ENCODE measurements at places on chromosomes 7 and 10.

DNA sequence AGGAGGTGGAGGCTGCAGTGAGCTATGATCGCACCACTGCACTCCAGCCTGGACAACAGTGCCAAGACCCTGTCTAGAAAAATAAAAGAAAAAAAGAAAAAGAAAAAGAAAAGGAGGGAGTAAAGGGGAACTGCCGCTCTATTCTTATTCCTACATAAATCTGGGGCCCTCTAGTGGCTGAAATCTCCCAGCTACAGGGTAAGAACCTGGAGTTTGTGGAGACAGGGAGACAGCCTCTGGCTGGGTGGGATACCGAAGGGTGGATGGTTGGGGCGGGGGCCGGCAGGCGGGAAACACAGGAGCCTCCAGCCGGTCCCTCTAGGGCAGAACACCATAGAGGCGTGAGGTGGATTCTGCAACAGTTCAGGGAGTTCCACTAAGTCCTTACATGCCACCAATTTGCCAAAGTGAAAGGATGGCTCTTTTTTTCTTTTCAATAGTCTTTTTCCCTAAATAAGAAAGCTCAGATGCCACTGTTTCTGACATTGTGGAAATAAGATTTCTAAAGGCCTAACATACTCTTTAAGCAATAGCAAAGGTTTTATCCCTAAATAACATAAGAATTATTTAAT lies 117.3 kb downstream of the SVIL start:
- DNase-seq: no peak

GRCh38 chr10:32949221-32949678 lies 8.8 kb downstream of the ITGB1 start:
- DNase-seq: no peak

DNA sequence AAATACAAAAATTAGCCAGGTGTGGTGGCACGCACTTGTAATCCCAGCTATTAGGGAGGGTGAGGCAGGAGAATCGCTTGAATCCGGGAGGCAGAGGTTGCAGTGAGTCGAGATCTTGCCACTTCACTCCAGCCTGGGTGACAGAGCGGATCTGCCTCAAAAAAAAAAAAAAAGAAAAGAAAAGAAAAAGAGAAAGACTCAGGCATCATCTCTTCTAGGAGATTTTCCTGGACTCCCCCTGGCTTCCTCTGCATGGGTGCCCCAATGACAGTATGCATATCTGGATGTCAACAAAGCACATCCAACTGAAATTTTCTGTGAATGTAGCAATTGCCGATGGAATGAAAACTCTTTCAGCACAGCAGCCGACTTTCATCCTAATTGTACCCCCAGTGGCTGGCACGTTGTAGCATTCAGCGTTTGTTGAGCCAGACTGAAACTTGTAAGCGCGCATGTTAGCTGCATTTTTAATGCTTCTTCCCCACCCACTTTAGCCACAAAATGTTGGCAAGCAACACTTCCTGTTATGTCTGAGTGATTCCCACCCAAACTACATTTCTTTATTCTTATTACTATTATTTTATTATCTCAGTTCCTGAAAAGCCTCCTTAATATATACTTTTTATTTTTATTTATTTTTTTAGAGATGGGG lies 70.2 kb downstream of the PRTFDC1 start:
- no peak for DNase-seq

DNA sequence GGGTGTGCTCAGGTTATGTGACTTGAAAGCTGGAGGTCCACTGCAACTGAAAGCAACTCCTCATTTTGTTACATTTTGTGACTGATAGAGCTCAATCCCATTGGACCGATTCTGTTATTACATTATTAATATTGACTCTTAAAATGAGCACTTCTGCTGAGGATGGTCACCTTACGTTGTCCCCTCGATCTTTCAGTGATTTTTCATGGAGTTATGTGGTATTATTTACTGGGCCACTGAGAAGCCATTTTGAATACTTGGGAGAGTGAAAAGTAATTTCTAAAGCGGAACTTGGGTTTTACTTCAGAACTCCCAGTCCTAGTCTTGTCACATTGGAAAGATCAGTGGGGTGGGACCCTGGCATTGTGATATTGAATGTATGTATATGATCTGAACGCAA lies 96.3 kb upstream of the FAM180A start:
- DNase-seq: no peak

GRCh38 chr10:24541239-24541753 lies 182.4 kb downstream of the ARHGAP21 start:
- no peak for DNase-seq

DNA sequence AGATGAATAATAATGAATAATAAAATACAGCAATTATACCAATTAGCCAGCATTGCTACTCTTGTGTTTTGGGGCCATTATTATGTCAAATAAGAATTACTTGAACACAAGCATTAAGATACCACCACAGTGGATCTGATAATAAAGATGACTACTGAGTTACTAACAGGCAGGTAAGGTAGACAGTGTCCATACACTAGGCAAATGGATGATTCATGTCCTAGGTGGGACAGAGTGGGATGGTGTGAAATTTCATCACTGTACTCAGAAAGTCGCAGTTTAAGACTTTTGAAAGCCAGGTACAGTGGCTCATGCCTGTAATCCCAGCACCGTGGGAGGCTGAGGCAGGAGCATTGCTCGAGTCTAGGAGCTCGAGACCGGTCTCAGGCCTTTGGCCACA lies 8.7 kb upstream of the UNC5B start:
- no peak for DNase-seq

DNA sequence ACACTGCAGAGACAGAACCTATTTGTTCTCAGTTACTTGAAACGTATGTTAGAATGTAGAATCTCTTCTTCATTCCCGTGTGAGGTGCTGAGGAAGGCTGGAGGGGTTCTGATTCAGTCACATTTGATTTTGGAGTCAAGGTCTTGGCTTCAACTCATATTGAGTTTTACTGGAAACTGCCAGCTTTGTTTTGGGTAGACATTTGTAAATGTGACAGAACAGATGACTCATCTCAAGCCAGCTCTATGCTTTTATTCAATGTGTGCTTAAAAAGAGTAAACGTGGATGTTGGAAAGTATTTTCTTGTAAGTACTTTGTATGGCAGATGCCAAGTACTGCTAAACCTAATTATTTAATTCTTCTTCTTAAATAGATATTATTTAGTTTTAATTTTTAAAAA lies 780.8 kb upstream of the C7orf33 start:
- no peak for DNase-seq

GRCh38 chr7:79452495-79453265 lies 787 bp downstream of the MAGI2 start:
- no peak for DNase-seq

DNA sequence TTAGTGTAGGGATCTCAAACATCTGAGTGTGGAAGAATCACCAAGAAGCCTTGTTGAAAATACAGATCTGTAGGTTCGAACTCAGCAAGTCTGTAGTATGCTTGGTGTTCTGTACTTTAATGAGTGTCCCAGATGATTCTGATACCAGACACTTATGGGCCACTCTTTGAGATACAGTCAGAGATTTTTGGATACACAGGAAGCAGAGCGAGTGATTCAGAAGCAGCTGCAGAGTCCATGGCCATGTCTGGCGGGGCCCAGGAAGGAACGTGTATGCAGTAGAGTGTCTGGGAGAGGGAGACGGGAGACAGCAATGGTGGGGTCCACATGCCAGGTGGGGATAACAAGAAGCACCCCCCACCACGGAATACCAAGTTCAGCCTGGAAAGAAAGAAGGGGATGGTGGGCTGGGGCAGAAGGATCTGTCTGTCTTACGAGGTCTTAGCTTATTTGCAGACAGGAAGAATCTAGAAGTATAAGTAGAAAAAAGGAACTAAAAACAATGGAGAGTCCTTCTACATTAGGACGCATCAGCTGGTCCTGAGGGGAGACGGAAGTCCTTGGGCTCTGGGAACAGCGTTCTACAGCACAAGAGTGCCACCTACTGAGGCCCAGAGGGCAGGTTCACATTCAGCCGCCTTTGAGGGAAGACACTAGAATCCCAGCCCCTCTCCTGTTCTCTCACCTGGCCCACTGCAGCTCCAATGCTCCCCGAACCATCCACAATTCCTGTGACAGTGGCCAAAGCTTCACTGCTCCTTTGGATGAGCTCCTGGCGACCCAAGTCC lies 55.4 kb downstream of the SLC37A3 start:
- no peak for DNase-seq

DNA sequence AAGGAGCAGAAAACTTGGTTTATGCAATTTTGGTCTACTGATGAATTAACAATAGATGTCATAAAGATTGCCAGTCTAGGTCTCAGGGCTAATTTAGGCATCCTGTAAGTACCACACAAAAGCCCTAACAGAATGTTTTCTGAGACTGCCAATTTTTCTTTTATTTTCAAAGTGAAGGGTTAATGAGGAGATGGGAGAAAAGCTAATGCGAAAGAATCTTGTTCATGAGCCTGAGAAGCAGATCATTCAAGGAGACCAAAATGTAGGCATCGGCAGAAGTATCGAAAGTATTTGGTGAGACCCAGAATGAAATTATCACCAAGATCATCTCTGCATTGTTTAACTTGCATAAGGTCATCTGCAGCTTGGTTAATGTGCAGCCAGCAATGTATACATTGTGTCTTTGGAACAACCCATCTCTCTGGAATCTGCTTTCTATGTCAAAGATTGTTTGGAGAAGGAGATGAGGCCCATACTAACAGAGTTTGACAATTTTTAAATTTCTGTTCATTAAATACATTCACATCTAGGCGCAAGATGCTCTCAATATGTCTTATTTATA lies 163.3 kb upstream of the GLI3 start:
- no peak for DNase-seq

DNA sequence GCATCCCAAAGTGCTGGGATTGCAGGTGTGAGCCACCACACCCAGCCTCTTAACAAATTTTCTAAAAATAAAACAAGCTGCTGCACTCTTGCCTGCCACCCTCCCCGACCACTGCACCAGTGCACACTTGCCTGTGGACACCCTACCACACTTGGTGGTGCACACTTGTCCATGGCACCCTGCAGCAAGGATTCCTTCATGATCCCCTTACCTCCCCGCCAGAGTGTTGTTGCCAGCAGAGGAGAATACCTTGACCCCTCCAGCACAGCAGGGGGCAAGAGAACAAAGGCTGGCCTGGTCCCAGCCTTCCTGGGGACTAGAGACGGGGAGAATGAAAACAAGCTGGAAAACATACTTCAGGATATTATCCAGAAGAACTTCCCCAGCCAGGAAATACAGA lies 65.9 kb upstream of the KCND2 start:
- DNase-seq: no peak

DNA sequence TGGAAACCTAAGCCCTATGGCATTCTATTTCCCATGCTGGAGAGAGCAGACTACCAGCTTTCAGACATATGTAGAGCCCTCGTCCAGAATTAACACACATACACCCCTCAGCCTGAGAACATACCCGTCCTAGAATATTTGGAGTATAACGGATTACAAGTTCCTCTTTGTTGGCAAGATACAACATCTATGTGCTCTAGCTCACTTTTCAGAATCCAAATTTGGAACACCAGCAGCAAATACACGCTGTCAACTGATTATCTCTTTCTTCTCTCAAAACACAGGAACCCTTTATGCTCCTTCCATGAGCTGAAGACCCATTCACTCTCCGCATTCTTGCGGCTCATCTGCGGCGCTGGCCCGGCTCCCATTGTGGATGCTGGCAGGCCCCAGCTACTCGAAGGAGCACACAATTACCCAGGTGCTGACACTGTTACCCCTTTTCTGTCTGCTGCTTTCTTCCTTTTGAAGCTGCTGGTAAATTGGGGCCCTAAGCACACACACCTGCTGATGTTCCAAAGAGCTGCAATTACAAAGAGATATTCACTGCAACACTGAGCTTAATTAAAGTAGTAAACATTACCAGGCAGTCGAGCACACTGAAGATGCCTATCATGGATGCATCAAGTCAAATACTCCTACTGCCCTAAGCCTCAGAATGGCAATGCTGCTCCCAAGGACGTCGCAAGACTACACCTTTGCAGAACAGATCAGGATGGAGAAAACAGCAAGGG lies 70.0 kb downstream of the VOPP1 start:
- no peak for DNase-seq

- DNase-seq: no peak
Observed at GRCh38 chr10:60732807-60733516, 45.3 kb upstream of the CDK1 start.

DNA sequence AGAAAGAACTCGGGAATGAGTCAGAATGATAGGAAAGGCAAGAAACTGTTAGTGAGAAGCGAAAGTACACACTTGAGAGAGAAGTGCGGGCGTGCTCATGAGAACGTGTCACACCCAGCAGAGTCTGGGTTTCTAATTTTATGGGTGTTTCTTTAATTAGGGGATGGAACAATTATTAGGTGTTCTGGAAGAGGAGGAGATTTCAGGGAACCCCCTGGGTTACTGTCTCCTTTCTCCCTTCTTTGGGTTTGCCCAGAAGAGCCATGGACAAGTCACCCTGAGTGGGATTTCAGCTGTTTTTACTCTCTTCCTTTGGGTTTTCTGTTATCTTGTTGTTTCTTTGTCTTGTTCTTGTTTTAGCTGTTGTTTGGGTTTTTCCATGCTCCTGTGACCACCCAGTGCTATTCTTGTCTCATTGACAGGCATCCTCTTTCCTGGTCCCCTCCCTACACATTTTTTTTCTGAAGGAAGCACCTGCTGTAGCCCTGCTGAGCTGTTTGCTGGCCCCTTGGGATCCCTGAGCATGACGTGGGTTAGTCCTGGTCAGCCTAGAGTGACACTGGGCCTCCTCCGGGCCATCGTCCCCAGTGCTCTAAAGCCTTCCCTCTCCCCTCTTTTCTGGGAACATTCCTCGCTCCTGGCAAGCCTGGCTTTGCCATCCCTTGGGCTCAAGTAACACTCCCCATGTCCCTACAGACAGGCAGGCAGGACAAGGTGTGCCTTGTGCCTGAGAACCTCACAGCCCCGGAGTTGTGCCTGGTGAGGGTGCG lies 3.5 kb downstream of the SH2D4B start:
- no peak for DNase-seq

- no peak for DNase-seq
Observed at GRCh38 chr7:18583305-18583704, 87.8 kb downstream of the HDAC9 start.

- no peak for DNase-seq
Observed at GRCh38 chr7:21579341-21580072, 36.7 kb downstream of the DNAH11 start.

GRCh38 chr10:943334-944033 lies 12.0 kb upstream of the LARP4B start:
- DNase-seq: no peak

GRCh38 chr10:16646181-16647059 lies 124.7 kb upstream of the C1QL3 start:
- no peak for DNase-seq

GRCh38 chr10:22301193-22301592 lies 15.0 kb upstream of the COMMD3 start:
- DNase-seq: no peak

- DNase-seq: no peak
Observed at GRCh38 chr7:19488056-19488455, 220.8 kb downstream of the POLR1F start.

DNA sequence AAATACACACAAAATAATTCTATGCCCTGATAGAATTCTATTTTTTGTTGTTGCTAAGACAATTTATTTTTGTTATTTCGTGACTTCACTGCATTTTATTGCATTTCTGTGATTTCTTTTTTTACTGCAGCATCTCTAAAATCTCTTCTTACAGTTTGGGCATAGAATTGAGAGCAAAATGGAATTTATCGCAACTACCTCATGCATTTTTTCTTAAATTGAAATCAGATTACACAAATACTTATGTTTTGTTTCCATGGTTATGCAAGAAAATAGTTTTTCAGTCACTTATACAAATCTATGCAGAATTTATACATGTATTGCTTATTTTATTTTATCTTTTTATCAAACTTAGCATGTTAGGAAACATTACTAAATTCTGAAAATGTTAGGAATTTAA lies 781.8 kb upstream of the LRRTM3 start:
- no peak for DNase-seq

- no peak for DNase-seq
Observed at GRCh38 chr10:4719036-4719435, 107.0 kb upstream of the AKR1E2 start.
